ENCODE measurements at places on chromosomes 6 and 20.

- DNase-seq, result no peak
These were observed 391.0 kb upstream of the SOX4 start for GRCh38 chr6:21202521-21202920.

DNA sequence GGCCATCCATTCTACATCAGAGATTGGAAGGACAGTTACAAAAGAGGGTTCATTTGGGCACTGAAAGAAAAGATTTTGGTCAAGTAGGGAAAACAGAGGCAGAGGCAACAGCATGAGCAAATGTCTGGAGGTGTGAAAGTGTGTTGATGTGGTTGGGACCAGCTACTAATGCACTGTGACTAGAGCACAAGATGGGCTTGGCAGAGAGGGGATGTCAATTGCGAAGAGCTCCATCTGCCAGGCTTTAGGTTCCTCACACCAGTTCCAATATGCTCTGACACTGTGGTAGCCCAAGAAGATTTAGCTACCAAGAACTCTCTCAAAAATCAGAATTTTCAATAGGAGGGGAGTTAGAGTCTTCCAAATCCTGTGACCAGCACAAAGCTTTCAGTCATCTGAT lies 42.1 kb downstream of the TRAF3IP2 start:
- no peak for DNase-seq

DNA sequence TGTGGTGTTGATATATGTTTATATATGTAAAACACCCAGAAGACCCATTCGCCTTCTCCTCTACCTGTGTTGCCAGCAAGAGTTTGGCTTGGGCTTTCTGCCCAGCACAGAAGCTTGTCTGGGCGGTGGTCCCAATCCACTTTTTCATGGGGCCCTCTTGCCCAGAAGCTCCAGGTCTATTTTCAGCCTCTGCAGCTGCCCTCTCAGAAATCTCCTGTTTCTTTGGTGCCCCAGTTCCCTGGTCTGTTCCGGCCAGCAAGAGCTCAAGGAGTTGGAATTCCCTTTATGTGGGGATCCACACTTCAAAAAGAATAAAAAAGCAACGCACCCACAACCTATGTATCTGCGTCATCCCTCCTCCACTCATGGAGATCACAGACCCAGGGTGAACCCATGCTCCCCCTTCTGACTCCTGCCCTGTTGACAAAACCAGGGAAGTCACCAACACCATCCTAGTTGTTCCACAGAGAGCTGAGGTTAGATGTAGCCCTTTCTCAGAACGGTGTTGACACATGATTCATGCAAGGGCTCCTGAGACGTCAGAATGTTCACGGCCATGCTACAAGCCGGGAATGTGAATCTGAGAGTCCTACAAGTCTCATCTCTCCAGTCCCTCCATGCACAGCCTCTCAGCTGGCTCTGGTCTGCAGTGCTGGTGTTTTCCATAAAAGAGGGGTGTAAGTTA lies 156.8 kb upstream of the RIN2 start:
- no peak for DNase-seq

DNA sequence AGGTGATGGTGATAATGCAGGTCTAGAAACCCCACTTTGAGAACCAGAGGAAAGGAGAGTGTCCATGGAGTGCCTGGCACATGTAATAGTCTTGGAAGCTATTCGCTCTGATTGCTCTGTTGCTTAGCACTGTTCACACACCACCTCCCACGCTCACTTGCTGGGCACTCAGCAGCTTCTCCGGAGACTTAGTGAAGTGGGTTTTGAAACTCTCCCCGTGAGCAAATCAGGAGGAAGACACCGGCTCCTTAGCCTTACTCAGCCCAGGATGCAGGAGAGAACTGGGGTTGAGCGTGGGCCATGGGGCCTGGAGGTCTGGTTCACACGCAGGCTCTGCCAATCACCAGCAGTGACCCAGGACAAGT lies 22.2 kb downstream of the BMP7 start:
- no peak for DNase-seq

- DNase-seq, result no peak
These were observed 7.8 kb upstream of the BTN3A1 start for GRCh38 chr6:26394289-26394688.

Measured in activated CD8-positive, alpha-beta memory T cell treated with anti-CD3 and anti-CD28 coated beads for 1 hour (primary cell).